ENCODE measurements at places on chromosomes 16 and 17. TPM values are rescaled to one million over a fixed set of nuclear protein-coding genes. Genes with fewer than 3 reads are reported as not detected.

KRTAP1-5 gene
- total RNA-seq: 11.6 TPM

NPIPB12 gene
- total RNA-seq: 14.1 TPM

EFCAB13 gene
- total RNA-seq: 7.6 TPM

MYH13 gene
- not detected for total RNA-seq

TEKT1 gene
- total RNA-seq: not detected

CNGB1 gene
- not detected for total RNA-seq

RAB37 gene
- 1.0 TPM for total RNA-seq

PRAC1 gene
- not detected for total RNA-seq

DDX5 gene
- 311 TPM for total RNA-seq

BCL6B gene
- total RNA-seq: 0.13 TPM

INCA1 gene
- total RNA-seq: 0.22 TPM

FNDC8 gene
- total RNA-seq: not detected

MT1H gene
- total RNA-seq: not detected

PRSS53 gene
- 1.9 TPM for total RNA-seq

FOXJ1 gene
- not detected for total RNA-seq

Measured in articular chondrocyte of knee joint (primary cell).